ENCODE measurements at places on chromosomes 5 and 9.

DNA sequence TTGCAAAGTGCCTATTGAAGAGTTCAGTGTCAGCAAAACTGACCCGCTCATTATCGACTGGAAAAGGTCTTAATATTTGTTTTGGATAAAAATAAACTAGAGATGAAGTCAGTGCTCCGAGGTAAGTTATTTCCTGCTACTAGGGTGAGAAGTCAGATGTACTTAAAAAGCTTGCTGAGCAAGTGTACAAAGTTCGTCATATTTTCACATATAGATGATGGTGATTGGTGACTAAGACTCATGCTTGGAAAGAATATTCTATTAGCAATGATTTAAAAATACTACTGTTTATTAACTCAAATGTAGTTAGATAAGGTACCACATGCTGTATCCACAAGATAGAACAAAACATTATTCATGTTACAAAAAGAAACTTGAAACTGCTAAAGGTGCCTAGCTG is 643.7 kb downstream of the GABRG2 start:
- no peak for DNase-seq

- no peak for DNase-seq
Measured at GRCh38 chr5:167822241-167822640, 469.2 kb upstream of the WWC1 start.

GRCh38 chr5:17118631-17119030 is 98.8 kb upstream of the BASP1 start:
- no peak for DNase-seq

- no peak for DNase-seq
Measured at GRCh38 chr5:87885758-87886157, 382.9 kb downstream of the TMEM161B start.

DNA sequence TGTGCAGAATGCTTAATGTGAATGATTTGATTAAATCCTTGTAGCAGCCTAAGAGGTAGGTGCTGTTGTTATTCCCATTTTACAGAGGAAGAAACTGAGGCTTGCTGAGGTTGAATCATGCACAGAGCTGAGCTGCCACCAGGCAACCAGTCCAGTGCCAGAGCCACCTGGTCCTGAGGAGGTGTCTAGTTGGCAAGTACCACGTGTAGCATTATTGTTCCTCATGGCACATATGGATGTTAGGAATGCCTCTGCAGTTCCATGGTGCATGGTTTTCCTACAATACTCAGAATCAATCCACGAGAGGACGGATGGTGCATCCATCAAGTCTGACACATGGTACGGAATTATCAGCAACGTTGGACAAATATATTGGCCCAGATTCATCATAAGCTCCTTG is 8.9 kb downstream of the UBE2QL1 start:
- DNase-seq: no peak

- no peak for DNase-seq
Measured at GRCh38 chr5:61933787-61934626, 372.0 kb upstream of the KIF2A start.

- no peak for DNase-seq
Measured at GRCh38 chr9:13690595-13690994, 411.1 kb upstream of the MPDZ start.

GRCh38 chr9:4750023-4750673 is 9.1 kb upstream of the AK3 start:
- no peak for DNase-seq

- no peak for DNase-seq
Measured at GRCh38 chr9:110140276-110140675, 67.7 kb downstream of the C9orf152 start.

DNA sequence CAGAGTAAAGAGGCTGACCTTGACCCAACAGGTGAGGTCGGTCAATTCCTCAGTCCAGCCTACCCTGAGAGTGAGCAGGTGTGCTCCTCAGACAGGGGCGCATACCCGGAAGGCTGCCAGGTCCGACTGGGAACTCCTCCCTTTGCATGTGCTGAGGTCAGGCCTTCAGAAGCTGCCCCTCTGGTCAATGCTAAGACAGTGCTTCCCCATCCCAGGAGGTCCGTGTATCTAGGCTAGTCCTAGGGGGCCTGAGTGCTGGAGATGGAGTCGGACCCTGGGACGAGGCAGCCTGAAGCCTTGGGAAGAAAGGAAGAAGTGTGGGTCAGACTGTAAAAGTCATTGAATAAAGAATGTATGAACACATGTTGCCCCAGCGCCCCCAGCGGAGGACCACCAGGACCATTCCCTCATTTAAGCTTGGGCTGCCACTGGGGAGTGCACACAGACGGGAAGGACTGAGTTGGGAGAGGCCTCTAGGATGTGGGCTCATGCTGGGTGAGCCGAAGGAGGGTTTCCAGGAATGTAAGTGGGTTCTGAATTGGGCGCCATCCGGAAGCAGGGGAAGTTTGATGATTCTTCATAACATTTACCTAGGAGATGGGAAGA is 41.0 kb upstream of the GFPT2 start:
- no peak for DNase-seq

DNA sequence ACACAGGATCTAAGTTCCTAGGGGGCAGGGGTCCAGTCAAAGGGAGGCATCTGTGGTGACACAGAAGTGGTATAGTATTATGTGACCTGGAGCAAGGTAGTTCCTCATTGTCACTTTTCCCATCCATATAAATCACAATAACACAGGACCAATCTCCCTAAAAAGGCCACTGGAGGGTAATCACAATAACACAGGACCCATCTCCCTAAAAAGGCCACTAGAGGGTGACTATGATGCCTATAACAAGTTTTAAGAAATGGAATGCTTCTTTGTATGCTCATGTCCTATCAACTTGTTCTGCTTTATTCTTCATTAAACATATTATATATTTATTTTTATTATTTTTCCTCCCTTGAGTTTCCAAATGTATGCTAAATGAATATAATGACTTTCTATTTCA is 254.6 kb downstream of the ASTN2 start:
- no peak for DNase-seq

DNA sequence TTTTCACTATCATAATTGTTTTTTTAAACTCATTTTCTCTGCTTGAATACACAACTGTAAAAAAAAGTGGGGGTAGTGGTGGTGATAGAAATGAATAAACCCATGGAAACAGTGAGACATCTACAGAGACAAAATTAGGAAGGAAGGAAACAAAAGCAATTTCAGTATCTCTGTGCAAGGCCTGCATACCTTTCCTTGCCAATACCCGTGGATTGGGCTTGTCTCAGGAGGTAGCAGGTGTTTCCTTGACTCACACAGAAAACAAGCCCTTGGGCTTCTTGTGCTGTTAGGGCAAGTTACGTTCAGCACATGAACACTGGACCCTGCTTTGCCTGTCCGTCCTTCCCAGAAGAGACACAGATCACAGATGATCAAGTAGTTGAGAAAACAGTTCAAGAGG is 372.2 kb downstream of the ZSWIM6 start:
- DNase-seq: no peak

- DNase-seq: no peak
Measured at GRCh38 chr9:130482463-130482862, 37.7 kb downstream of the ASS1 start.

GRCh38 chr9:21081999-21082398 is 4.3 kb upstream of the IFNB1 start:
- DNase-seq: no peak

GRCh38 chr5:155726267-155726666 is 600.7 kb upstream of the SGCD start:
- DNase-seq: no peak

GRCh38 chr5:181237729-181238385 is 5.8 kb downstream of the RACK1 start:
- DNase-seq: no peak

GRCh38 chr9:131233995-131234394 is 42.3 kb downstream of the FAM78A start:
- DNase-seq: no peak

- no peak for DNase-seq
Measured at GRCh38 chr9:134247918-134248631, 78.2 kb upstream of the RXRA start.

DNA sequence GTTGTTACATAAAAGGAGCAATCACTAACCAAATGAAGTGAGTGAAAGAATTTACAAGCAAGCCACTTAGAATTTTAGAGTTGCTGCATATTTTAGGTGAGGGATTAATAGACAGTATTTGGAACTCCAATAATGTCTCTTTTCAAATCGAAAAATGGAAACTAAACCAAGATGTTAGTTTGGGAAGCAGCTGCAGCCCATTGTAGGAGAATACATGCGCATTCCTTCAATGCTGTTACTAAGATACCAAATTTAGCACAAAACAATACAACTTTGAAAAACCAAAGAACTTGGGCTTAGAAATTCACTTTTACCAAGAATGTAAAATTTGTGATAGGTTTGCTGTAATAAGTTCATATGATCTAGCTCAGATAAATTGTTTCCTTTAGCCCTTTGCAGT is 411.8 kb upstream of the CDH6 start:
- no peak for DNase-seq

DNA sequence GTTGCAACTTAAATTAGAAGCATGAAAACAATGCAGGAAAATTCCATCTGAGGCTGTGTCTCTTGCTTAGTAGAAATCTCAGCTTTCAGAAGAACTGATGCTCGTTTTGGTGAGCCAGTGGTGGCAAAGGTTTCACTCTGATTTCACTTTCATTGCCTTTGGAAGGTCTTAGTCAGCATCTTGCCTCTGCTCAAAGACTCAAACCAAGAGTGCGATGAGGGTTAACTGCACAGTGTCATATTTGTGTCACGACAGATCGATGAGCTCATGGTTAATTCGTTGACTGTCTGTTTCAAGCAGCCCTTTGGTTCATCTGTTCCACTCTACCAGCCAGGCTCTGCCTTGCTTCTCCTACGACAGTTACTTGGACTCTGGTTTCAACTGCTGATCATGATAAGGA is 331.3 kb upstream of the KIF2A start:
- DNase-seq: no peak

DNA sequence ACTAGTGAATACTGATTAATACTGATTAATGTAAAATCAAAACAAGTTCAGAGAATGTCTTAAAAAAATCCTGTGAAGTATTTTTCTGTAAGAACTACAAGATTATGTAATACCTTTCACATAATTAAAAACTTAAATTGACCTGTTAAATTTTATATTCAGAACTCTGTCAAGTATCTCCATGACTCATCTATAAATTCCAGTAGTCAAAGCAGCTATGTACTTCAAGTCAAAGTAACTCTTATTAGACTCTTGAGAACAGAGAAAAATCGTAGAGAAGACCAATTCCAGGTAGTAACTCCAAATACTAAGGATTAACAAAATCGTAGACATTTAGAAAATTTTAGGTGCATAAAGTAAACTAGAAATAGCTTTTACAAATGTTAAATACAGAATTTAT is 77.1 kb downstream of the HOMER1 start:
- no peak for DNase-seq

- DNase-seq: no peak
Measured at GRCh38 chr9:83036043-83036442, 26.9 kb downstream of the RASEF start.

GRCh38 chr5:141662028-141662427 is 10.8 kb upstream of the FCHSD1 start:
- no peak for DNase-seq

DNA sequence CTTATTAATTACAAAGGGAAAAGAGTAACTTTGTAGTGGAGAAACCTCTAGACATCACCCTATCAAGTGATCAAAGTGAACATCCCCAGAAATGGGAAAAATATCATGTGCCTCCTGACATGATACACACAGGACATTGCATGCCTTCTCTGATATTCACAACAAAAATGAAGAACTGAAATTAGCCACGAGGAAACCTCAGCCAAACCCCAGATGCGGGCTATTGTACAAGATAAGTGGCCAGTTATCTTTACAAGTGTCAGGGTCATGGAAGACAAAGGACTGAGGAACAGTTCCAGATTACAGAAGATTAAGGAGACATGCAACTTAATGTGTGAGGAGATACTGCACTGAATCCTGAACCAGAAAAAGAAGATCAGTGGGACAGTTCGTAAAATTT is 23.8 kb upstream of the NPM1 start:
- no peak for DNase-seq

- no peak for DNase-seq
Measured at GRCh38 chr9:117596678-117597077, 107.5 kb upstream of the TLR4 start.

DNA sequence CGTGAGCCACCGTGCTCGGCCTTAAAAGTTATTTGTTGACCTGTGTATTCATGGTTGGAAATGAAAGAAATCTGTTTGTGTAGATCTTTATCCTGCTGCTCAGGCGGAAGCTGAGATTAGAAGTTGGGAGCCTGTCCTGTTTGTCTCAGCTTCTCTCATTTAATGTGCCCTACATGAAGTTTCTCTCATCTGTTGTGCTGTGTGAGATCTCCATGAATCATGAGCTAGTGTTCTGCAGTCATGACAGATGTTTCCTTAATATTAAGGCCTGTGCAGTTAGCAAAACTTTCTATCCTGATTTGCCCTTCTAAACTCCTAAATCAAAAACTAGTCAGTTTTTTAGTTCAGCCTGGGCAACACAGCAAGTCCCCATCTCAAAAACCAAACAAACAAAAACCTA is 59.5 kb downstream of the FAM78A start:
- no peak for DNase-seq

DNA sequence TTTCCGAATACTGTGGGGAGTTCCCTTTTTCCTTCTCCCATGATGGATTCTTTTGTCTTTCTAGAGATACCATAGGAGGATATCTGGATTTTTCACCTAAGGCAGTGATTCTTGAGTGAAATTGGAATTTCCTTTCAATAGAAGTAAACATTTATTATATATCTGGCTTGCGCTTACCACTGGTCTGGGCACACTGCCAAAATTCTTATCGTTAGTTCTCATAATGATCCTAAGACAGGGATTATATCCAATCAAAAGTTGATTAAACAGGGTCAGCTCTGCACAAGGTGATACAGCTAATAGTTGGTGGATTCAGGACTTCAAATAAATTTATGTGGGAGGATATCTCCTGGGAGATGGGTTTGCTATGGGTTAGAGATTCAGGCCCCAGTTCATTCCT is 9.6 kb downstream of the TLE4 start:
- DNase-seq: no peak

GRCh38 chr9:9016597-9016996 is 1217.0 kb upstream of the DMAC1 start:
- no peak for DNase-seq

DNA sequence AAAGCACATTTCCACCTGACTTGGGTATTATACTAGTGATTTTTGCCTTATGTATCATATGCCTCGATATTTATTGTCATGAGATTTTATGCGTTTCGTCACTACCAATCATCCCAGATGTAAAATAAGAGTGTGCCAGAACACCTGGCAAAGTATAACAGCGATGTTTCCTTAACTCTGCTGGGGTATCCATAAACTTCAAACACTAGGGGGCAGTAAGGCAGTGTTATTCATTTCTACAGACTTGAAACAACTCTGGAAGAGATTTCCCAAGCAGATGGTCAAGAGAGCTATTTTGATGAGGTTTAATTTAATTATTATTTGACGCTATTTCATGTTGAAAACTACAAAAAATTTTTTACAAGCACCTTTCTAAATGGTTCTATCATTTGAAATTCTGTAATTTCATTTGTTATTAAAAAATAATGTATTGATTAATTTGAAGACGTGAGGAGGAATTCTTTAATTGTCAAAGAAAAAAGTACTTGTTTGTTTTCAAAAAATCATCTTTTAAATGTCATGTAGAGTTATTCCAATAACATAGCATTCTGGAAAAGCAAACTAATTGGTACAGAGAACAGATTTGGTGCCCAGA is 388.5 kb upstream of the CTNND2 start:
- no peak for DNase-seq

Measured in activated CD8-positive, alpha-beta memory T cell treated with anti-CD3 and anti-CD28 coated beads for 1 hour (primary cell).